ENCODE measurements at places on chromosomes 1 and 21.

DNA sequence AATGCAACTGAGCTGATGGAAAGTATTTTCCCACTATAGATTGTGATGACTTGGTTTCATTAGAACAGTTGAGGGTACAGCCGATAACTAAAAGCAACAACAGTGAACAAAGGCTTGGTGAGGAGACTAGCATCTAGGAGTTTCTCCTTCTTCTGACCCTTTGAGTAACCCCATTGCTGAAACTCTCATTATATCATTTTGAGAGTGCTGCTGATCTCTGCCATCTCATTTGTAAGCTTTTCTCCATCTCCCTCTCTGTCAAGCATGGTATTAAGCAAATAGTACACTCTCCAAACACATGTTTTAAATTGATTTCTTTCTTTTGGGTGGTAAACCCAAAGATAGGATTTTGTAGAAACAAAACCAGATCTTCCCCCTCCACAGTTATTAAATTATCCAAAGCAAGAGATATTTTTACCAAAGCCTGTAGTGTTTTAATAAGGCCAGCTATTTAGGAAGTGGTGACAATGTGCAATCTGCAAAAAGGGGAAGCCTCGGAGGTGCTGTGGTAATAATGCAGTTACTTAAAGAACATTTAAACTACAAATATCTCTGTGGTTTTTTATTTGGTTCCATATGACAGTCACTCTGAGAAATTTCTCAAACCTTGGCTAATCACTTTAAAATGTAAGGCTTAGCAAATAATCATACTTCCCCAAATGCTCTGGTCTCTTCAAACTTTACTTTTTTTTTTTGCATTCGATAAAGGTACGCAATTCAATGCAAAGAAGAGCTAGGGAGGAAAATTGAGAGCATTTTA is 287.5 kb downstream of the HLX start:
- DNase-seq, result no peak

GRCh38 chr1:56376188-56376984 is 203.0 kb downstream of the PLPP3 start:
- DNase-seq, result no peak

DNA sequence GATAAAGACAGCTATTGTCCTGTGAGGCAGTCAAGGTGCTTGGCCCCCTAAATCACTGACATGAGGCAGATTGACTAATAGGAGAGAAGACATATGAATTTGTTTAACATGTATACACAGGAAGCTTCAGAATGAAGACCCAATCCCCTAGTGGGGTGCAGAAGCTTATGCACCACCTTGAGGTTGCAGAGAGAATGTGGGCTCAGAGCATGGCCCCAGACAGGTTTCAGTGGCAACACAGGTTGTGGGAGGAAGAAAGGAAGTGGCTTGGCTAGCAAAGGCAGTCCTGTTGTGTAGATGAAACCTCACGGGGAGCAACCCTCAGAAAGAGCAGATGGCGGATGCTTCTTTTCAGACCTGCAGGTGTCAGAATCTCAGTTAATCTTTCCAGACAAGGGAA is 37.0 kb upstream of the PARP1 start:
- no peak for DNase-seq

GRCh38 chr1:181090641-181091126 is 2.2 kb downstream of the IER5 start:
- DNase-seq, result no peak

DNA sequence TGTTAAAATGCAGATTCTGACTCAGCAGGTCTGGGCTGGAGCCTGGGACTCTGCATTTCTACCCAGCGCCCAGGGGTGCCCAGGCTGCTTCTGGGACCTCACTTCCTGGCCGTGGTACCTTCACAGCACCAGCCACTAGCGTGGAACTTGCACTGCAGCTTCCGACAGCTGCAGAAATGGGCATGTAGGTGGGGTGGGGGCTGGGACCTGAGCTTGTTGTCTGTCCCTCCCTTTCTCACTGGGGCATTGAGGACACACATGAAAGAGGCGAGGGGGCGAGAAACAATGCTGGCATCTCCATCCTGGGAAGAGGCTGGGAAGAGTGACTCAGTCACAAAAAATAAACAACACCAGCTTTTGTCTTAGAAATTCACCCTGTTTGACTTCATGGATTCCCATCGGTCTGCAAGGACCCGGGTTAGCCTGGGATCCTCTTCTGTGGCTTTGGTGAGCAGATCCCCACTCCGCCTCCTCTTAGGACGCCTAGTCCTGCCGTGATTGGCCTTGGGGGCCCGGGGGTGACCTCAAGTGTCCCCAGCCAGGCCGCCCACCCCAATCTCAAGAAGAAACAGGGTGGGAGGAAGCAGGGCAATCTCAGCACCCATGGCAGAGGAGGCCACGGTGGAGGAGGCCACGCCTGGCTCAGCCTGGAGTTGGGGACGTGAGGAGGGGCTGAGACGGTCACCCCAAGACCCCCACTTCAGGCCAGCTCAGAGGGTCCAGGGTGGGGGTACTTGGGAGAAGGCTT is 29.9 kb upstream of the POFUT2 start:
- peak; percentile 58 for DNase-seq

DNA sequence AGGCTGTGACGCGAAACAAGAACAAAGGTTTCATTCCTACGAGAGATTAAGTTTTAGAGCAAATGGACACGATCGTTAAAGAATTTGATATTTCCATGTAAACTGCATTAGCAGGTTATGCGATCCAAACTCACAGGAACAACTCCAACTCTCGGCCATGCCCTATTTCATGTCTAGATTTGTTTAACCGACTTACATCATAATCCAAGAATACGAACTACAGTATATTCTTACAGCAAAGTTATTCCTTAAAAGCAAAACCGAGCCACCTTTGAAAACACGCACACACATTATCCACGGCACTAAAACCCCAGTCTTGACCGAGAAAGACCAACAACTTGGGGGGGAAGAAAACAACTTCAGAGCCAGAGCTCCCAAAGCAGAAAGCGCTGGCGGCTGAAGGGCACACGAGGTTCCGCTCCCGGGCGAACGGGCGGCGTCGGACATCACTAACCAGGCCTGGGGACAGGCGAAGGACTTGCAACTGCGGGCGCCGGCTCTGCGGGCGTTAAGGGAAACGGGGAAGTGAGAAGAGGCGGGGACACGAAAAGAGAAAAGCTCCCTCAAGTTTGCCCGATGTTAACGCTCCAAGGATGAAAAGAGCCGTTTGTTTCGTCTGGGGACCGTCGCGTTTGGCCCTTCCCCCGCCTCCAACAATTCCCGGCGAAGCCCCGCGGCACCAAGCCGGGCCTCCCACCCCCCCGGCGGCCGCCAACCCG is 690 bp downstream of the B3GALNT2 start:
- peak; percentile 54 for DNase-seq

- no peak for DNase-seq
Measured at GRCh38 chr1:221150996-221151395, 271.8 kb downstream of the HLX start.

GRCh38 chr1:205534444-205534985 is 30.0 kb downstream of the CDK18 start:
- no peak for DNase-seq

GRCh38 chr1:165254376-165254775 is 102.1 kb downstream of the LMX1A start:
- DNase-seq, result no peak

DNA sequence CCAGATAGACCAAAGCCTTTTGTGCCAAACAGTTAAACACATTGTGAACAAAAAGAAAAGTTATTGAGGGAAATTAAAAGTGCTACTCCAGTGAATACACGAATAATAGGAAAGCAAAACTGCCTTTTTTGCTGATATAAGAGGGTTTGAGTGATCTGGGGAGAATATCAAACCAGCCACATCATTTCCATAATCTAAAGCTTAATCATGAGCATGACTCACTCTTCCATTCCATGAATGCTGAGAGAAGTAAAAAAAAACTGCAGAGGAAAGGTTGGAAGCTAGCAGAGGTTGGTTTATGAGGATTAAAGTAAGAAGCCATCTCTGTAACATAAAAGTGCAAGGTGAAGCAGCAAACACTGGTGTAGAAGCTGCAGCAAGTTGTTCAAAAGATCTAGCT is 350.6 kb upstream of the NCAM2 start:
- no peak for DNase-seq

DNA sequence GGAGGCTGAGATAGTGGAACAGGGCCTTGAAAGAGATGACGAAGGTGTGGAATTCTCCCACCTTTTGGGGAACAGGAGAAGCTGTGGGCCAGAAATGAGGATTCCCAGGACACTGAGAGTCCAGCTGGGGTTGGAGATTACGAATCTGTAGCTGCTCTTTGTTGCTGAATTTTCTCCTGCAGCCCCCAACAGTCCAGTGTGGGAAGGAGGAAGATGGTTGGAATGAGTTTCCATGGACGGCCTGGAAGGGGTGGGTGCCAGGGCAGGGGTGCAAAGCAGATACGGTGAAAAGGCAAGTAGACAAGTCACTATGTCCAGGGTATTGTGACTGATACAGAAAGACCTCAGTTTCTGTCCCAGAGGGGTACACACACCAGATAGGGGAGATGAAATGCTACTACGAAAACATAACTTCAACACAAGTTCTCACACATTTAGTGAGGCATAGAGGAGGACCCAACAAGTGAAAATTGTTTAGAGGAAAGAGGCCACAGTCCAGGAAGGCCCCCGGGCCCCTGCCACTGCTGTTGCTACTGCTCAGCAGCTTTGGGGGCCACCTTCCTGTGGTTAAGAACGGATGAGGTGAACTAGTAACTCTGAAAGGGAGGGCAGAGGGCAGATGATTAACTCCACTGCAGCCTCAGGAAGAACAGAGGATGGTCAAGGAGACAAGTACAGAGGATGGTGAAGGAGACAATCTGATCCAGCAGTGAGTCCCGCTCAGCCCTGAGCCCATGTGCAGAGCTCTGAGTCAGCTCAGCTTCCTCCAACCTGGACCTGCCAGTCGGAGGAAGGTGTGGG is 7.3 kb downstream of the CD244 start:
- DNase-seq, result no peak

- DNase-seq, result no peak
Measured at GRCh38 chr1:49240709-49241221, 464.1 kb upstream of the BEND5 start.

DNA sequence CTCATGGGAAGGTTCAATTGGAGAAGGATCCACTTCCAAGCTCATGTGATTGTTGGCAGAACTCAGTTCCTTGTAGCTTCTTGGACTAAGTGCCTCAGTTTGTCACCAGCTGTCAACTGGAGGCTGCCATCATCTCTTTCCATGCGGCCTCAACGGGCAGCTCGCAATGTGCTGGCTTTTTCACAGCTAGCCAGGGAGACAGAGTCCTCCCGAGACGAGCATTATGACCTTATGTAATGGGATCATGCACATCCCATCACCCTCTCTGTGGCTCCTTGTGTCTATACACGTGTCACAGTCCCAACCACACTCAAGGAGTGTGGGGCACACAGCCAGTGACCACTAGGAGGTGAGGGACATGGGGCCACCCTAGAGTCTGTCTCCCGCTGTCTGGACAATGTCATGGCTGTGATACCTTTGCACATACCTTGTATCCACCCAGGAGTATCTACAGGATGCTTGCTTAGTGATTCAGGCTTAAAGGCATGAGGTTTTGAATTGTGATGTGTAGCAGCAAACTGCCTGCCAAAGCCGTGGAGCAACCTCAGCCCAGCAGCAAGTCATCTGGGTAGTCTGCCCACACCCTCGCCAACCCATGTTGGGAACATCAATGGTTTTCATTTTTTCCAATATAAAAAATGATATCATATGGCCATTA is 3.9 kb upstream of the KRTAP10-6 start:
- no peak for DNase-seq

GRCh38 chr1:6329396-6329795 is 64.2 kb downstream of the ACOT7 start:
- DNase-seq, result no peak

DNA sequence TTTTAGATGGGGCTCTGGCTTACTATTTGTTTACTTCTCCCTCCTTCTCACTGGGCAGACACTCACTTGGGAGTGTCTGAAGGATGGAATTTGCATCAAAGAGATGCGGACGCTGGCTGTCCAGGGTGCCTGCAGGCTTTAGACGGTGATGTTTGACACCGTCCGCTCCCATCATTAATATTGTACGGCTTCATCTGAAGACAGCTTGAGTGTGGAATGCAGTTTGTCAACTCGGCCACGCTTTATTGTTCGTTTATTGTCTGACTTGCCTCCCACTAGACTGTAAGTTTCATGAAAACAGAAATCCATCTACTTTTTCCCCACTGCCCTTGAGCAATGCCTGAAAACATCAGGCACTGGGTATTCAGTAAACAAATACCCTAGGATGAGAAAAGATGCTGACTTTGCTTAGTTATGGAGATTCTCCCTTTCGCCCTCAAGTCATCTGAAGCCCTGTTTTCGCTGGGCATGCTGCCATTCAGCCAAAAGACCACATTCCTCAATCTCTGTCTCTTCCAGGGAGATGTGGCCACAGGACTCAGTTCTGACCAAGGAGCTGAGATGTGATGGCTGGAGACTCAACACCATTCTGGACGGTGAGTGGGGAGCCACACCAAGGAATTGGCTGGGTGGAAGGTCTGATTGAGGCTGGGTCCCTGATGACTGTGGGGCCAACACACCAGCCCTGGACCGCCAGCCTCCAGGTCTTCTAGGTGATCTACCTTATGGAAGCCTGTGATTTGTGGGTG is 87.6 kb downstream of the BCAR3 start:
- DNase-seq, result no peak

- DNase-seq, result no peak
Measured at GRCh38 chr1:14759843-14760242, 161.4 kb downstream of the KAZN start.

All from SK-MEL-5 (cell line).